Colonic mucosa (tissue), 4 donors: ENCODE measurements at places on chromosomes 13 and 19. TPM values are rescaled to one million over a fixed set of nuclear protein-coding genes. Genes with fewer than 3 reads are reported as not detected.

Gene CYP4F2
- total RNA-seq: 3.9 TPM

Gene TGFBR3L
- not detected for total RNA-seq

Gene FPR2
- total RNA-seq: 1.1 TPM

Gene HIPK4
- not detected for total RNA-seq

Gene TSKS
- not detected for total RNA-seq

Gene DLEU7
- total RNA-seq: 0.11 TPM

Gene UQCRFS1
- total RNA-seq: 103 TPM

Gene MISP3
- 50.0 TPM for total RNA-seq

Gene IGSF23
- total RNA-seq: not detected

Gene MTUS2
- 0.11 TPM for total RNA-seq

Gene SPC24
- 47.6 TPM for total RNA-seq

Gene ZNF415
- total RNA-seq: 4.9 TPM

GRCh38 chr13:98493042-98493712 is 83.7 kb downstream of the STK24 start:
- H3K36me3 ChIP-seq: no peaks in the 10 kb centered on the region
- no peaks in the 10 kb centered on the region for H3K4me1 ChIP-seq
- H3K27ac ChIP-seq: no peak overlapping the region
- DNase-seq: no peak

DNA sequence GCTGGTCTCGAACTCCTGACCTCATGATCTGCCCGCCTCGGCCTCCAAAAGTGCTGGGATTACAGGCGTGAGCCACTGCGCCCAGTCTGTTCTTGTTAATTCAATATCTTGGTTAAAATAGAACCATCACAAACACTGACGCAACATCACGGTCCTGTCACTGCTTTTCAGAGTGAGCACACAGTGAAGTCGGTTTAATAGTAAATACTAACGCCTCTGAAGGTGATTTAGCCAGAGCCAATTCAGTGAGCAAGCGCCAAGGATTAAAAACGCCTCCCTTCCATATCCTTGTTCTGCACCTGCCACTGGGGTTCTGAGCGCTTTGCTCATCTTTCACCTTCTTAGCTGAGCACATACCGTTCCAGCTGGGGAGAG is 30.3 kb downstream of the LAMP1 start:
- no peaks in the 10 kb centered on the region for H3K27me3 ChIP-seq
- H3K4me3 ChIP-seq: no peak overlapping the region
- no peaks in the 10 kb centered on the region for H3K36me3 ChIP-seq
- no peaks in the 10 kb centered on the region for H3K4me1 ChIP-seq
- DNase-seq: no peak

DNA sequence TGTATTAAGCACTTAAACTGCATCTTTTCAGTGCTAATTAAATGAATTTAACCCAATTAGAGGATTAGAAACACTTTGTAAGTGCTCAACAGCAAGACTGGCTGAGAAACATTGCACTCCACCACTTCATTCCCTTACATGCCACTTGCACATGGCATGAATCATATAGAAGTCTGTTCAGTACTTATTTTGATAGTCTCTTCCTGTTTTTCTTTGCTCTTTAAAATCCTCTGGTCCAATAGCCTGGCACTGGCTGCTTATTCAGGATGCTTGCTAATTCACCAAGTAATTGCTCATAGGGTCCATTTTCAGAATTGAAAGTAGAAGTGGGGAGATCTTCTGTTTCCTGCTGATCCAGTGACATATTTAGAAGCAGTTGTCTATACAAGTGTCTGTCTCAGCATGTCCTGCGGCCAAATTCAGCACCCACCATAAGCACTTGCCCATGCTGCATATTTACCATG is 900.1 kb downstream of the PCDH9 start:
- H3K36me3 ChIP-seq: no peaks in the 10 kb centered on the region
- H3K4me3 ChIP-seq: no peak overlapping the region
- H3K27me3 ChIP-seq: no peaks in the 10 kb centered on the region
- H3K4me1 ChIP-seq: no peaks in the 10 kb centered on the region

GRCh38 chr13:71213252-71213821 is 653.7 kb downstream of the DACH1 start:
- no peak overlapping the region for H3K27ac ChIP-seq
- DNase-seq: no peak
- H3K27me3 ChIP-seq: no peaks in the 10 kb centered on the region
- no peaks in the 10 kb centered on the region for H3K4me1 ChIP-seq

- peak overlapping the region; percentile 35 for H3K4me3 ChIP-seq
- H3K27ac ChIP-seq: no peak overlapping the region
- no peaks in the 10 kb centered on the region for H3K36me3 ChIP-seq
- peak; percentile 37 for DNase-seq
- H3K4me1 ChIP-seq: no peaks in the 10 kb centered on the region
Observed at GRCh38 chr13:20721454-20722357, 18.2 kb downstream of the IL17D start.

DNA sequence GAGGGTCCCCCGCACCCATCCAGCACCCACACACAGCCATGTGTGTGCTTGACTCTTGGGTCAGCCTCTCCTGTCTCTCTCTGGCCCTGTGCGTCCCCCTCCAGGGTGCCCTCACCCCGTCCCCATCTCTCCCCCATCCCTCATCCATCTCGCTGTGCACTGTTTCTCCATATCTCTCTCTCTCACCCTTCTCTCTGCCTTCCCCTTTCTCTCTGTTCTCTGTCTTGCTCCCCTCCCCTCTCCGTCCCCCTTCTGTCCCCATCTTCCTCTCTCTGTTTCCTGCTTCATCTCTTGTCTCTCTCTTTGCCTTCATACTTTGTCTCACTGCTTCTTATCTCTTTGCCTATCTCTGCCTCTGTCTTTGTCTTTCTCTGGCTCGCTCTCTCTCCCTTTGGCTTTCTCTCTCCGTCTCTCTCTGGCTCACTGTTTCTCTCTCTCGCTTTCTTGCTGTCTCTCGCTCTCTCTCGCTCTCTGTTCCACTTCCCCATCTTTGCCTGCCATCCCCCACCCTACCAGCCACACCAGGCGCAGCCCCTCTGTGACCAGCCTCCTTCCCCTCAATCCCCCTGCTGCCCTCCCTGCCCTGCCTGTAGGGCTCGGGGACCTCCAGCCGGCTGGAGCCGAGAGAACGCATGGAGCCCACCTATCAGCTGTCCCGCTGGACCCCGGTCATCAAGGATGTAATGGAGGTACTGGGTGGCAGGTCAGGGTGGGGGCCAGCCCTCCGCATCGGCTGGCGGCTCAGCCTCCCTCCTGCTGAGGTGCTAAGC is 8.9 kb downstream of the STXBP2 start:
- H3K27ac ChIP-seq: no peak overlapping the region
- H3K4me3 ChIP-seq: no peak overlapping the region
- H3K27me3 ChIP-seq: no peaks in the 10 kb centered on the region
- H3K36me3 ChIP-seq: no peaks in the 10 kb centered on the region
- no peaks in the 10 kb centered on the region for H3K4me1 ChIP-seq

GRCh38 chr13:75485286-75486062 is 3.5 kb upstream of the TBC1D4 start:
- DNase-seq: no peak
- no peaks in the 10 kb centered on the region for H3K36me3 ChIP-seq
- no peaks in the 10 kb centered on the region for H3K4me1 ChIP-seq
- H3K27ac ChIP-seq: no peak overlapping the region
- H3K27me3 ChIP-seq: no peaks in the 10 kb centered on the region
- no peak overlapping the region for H3K4me3 ChIP-seq

GRCh38 chr19:14078411-14078810 is 5.8 kb downstream of the MISP3 start:
- no peak for DNase-seq
- H3K4me3 ChIP-seq: no peak overlapping the region
- peaks cover 4% of the 10 kb centered on the region for H3K4me1 ChIP-seq
- no peaks in the 10 kb centered on the region for H3K27me3 ChIP-seq

- no peak overlapping the region for H3K27ac ChIP-seq
- no peak for DNase-seq
- no peak overlapping the region for H3K4me3 ChIP-seq
- no peaks in the 10 kb centered on the region for H3K36me3 ChIP-seq
- no peaks in the 10 kb centered on the region for H3K27me3 ChIP-seq
Observed at GRCh38 chr13:90105849-90106496, 1241.5 kb upstream of the MIR17HG start.

GRCh38 chr19:23527797-23528196 is 132.5 kb upstream of the ZNF91 start:
- DNase-seq: no peak
- H3K4me3 ChIP-seq: no peak overlapping the region
- no peak overlapping the region for H3K27ac ChIP-seq

DNA sequence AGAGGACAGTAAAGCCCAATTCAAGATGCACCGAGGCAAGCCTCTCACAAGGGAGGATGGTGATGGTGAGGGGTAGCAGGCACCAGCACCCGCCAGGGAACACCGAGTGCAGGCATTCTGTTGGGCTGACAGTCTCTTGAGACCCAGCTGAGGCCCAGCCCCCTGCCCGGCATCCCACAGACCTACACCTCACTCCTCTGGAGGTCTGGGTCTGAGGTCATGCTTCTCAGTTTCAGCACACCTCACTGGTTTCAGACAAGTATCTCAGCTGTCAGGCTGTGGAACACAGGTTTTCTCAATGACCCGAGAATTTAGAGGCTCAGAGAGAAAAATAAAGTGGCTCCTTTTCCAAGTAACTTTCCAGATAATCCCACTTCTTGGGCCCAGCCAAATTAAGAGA is 27.7 kb upstream of the EPHX3 start:
- peaks cover 26% of the 10 kb centered on the region for H3K36me3 ChIP-seq
- no peaks in the 10 kb centered on the region for H3K4me1 ChIP-seq
- no peaks in the 10 kb centered on the region for H3K27me3 ChIP-seq
- DNase-seq: no peak

- no peaks in the 10 kb centered on the region for H3K4me1 ChIP-seq
- no peaks in the 10 kb centered on the region for H3K36me3 ChIP-seq
- no peak overlapping the region for H3K27ac ChIP-seq
- no peak overlapping the region for H3K4me3 ChIP-seq
- H3K27me3 ChIP-seq: no peaks in the 10 kb centered on the region
Observed at GRCh38 chr13:73520566-73521289, 461.9 kb downstream of the KLF5 start.

- H3K4me3 ChIP-seq: no peak overlapping the region
- no peaks in the 10 kb centered on the region for H3K4me1 ChIP-seq
- H3K36me3 ChIP-seq: no peaks in the 10 kb centered on the region
- H3K27me3 ChIP-seq: no peaks in the 10 kb centered on the region
Observed at GRCh38 chr19:20612711-20613316, 47.2 kb upstream of the ZNF737 start.

DNA sequence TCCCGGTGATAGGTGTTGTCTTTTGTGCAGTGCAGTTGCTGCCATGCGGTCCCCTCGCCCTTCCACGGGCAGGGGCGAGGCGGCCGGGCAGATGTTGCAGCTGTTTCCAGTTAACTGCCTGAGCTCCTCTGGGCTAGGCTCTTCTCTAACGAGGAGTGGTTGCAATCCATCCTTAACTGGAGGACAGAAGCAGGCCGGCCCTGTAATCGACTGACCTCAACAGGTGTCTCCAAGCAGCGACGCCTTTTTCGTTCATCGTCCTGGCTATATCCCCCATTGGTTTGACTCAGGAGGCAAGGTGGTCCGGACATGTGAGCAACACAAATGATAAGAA is 1.9 kb upstream of the TSC22D1 start:
- DNase-seq: no peak
- peak overlapping the region; percentile 97 for H3K27ac ChIP-seq
- peak overlapping the region; percentile 85 for H3K4me3 ChIP-seq
- no peaks in the 10 kb centered on the region for H3K27me3 ChIP-seq
- no peaks in the 10 kb centered on the region for H3K36me3 ChIP-seq

GRCh38 chr19:36497001-36497400 is 7.6 kb upstream of the ZNF566 start:
- no peak overlapping the region for H3K4me3 ChIP-seq
- no peak for DNase-seq
- H3K27ac ChIP-seq: no peak overlapping the region
- no peaks in the 10 kb centered on the region for H3K27me3 ChIP-seq
- no peaks in the 10 kb centered on the region for H3K4me1 ChIP-seq

DNA sequence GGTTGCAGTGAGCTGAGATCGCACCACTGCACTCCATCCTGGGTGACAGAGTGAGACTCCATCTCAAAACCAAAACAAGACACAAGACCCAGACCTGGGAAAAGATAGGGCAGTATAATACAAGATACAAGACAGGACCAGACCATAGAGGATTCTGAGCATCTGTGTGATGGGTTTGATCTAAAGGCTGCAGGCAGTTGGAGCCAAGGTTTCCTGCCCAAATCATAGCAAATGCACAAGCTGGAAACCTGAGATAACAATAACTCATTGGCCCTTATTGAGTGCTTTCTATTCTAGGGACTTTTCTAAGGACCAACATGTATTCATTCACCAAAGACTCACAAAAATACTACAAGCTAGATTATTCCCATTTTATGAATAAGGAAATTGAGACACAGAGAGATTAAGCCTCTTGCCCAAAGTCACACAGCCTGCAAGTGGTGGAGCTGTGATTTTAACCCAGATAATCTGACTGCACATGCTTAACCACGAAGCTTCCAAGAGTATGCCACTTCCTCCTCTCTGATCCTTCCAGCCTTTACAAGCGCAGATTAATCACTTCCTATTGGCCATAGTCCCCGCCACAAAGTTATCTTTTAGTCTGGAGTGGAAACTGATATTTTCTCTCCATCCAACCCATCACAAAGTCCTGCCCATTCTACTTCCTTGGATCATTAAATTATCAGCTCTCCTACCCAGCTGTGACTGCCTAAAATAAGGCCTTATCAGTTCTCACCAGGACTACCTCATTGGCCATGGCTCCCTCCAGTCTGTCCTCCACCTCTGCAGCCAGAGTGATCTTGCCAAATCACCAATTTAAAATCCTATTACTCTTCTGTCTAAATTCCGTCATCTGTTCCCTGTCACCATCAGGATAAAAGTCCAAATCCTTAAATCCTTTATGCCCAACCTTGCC is 147.2 kb downstream of the FLT1 start:
- H3K27me3 ChIP-seq: no peaks in the 10 kb centered on the region
- no peak for DNase-seq
- H3K4me1 ChIP-seq: no peaks in the 10 kb centered on the region
- H3K4me3 ChIP-seq: no peak overlapping the region
- no peak overlapping the region for H3K27ac ChIP-seq

- no peak overlapping the region for H3K4me3 ChIP-seq
- H3K36me3 ChIP-seq: no peaks in the 10 kb centered on the region
- DNase-seq: no peak
- no peaks in the 10 kb centered on the region for H3K27me3 ChIP-seq
Observed at GRCh38 chr19:46761418-46761831, 15.2 kb upstream of the STRN4 start.

DNA sequence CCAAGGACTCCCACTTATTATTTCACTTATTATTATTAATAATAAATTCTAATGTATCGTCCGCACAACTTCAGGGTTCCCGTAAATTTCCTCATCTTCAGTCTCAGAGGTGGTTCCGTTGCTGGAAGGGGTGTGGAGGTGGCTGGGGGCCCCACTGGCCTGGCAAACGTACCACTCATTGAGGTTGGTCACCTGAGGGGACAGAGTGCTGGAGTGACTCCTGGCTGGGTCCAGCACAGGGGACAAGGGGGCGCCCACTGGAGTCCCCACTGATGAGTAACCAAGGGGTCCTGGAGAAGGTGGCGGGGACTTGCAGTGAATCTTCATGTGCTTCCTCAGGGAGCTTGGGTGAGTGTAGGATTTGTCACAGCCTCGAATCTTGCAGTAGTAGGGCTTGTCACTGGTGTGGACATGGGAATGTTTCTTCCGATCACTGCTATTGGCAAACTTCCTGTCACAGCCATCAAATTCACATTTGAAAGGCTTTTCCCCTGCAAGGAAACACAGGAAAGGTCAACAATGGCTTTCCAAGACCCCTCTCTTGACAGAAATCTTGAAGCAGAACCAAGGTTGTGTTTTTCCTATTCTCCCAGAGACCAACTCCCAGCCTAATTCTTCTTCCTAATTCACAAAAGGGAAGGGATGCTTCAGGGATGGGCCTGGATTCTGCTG is 6.1 kb downstream of the ZIC5 start:
- no peak for DNase-seq
- no peak overlapping the region for H3K27ac ChIP-seq
- peaks cover 9% of the 10 kb centered on the region for H3K4me1 ChIP-seq
- no peak overlapping the region for H3K4me3 ChIP-seq
